ENCODE measurements at places on chromosomes 3 and 15.

DNA sequence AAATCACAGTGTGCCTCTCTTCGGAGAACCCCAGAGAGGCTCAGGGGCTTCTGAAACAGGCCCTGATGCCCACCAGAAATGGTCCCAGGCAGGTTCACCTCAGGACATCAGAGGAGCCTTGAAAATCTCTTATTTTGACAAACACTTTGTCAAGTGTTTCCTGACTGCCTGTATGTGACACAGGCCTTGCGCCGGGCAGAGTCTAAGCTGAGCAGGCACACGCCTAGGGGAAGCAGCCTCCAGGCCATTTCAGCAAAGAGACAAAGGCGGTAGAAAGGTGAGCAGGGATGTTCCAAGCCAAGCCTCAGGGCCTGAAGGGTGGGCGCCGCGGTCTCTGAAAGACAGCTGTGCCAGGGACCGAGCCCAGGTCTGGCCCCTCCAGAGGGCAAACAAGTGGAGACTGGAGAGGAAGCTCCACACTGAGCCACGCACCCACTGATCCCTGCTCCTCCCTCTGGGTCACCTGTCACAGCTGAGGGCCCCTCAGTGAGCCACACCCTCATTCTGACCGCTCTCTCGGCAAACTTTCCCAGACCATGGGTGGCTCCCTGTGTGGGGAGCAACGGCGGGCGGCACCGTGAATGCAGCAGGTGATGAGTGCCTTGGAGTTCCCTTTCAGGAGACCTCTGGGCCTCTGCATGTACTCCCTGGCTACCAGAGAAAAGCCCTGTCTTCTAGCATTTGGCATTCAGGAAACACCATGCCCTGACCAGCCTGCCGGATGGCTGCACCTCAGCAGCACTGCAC lies 136.1 kb downstream of the ADAMTS17 start:
- DNase-seq: no peak

GRCh38 chr15:51263116-51263515 lies 75.3 kb downstream of the CYP19A1 start:
- no peak for DNase-seq

GRCh38 chr3:36688815-36689214 lies 75.5 kb downstream of the DCLK3 start:
- DNase-seq: no peak

GRCh38 chr3:127746400-127747057 lies 73.8 kb downstream of the ABTB1 start:
- DNase-seq: no peak

DNA sequence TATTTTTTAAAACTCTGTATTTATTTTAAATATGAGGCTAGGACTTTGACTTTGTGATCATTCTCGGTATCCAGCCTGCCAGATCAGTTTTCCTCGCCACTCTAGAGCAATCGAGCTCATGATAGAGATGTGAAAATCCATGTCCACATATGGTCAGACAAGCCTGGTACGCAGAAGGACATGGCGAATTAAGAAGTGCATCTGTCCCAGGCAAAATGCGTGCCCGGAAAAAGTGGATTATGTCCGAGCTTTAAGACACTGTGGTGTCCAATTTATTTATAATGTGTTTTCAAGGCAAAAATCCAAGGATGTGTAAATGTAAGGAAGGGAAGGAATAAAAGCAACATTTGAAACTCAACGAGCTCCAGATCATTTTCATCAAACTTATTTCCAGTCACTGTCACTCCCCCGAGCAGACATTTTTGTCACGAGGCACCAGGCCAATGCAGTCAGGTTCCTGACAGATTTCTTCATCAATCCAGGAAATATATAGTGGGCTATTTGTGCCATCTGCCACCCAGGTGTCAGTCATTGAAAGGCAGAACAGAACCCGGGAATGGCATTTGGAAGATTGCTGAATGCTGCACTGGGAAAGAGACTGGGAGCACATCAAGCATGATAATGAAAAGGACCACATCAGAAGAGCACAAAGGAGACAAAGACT lies 825.7 kb downstream of the SQOR start:
- no peak for DNase-seq
